Chondrocyte (in vitro differentiated cells): ENCODE measurements at places on chromosomes 1 and 21.

GRCh38 chr1:195973311-195973904, 634.8 kb downstream of the KCNT2 start:
- no peaks in the 10 kb centered on the region for H3K36me3 ChIP-seq
- DNase-seq = no peak
- H3K27ac ChIP-seq = no peak overlapping the region
- no peaks in the 10 kb centered on the region for H3K4me1 ChIP-seq
- no peak overlapping the region for H3K4me3 ChIP-seq
- no peaks in the 10 kb centered on the region for H3K27me3 ChIP-seq

- H3K27me3 ChIP-seq = peaks cover 5% of the 10 kb centered on the region
- H3K36me3 ChIP-seq = no peaks in the 10 kb centered on the region
- H3K4me1 ChIP-seq = no peaks in the 10 kb centered on the region
- no peak overlapping the region for H3K4me3 ChIP-seq
- H3K27ac ChIP-seq = no peak overlapping the region
These were observed 62.1 kb upstream of the PROX1 start for GRCh38 chr1:213925531-213926182.

- H3K27ac ChIP-seq = peak overlapping the region; percentile 32
- H3K27me3 ChIP-seq = no peaks in the 10 kb centered on the region
- H3K4me1 ChIP-seq = peaks cover 14% of the 10 kb centered on the region
- no peak overlapping the region for H3K4me3 ChIP-seq
- H3K36me3 ChIP-seq = peaks cover 2% of the 10 kb centered on the region
- DNase-seq = no peak
These were observed 820 bp upstream of the TTF2 start for GRCh38 chr1:117059334-117059677.

DNA sequence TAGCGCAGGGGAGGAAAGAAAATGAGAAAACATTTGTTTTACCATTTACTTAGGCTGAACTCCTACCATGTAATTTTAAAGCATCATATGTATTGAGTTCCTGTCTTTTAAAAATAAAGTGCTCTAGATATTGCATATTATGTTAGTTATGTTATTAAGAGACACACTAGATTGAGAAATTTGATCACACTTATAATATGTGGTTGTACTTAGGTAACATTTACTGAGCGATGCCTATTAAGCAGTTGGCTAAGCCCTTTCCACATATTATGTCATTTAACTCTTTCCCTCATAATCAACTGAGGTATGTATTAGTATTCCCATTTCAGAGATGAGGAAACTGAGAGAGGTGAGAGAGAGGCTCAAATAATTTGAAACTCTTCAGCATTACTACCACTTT, 4.5 kb upstream of the LRRC8D start:
- no peak overlapping the region for H3K27ac ChIP-seq
- H3K4me3 ChIP-seq = no peak overlapping the region
- H3K36me3 ChIP-seq = no peaks in the 10 kb centered on the region
- peaks cover 7% of the 10 kb centered on the region for H3K4me1 ChIP-seq
- DNase-seq = no peak

- H3K4me1 ChIP-seq = peaks cover 6% of the 10 kb centered on the region
- no peak for DNase-seq
- H3K27ac ChIP-seq = no peak overlapping the region
- H3K27me3 ChIP-seq = peaks cover 34% of the 10 kb centered on the region
- H3K36me3 ChIP-seq = no peaks in the 10 kb centered on the region
These were observed 1.4 kb upstream of the RHBG start for GRCh38 chr1:156367383-156368156.

DNA sequence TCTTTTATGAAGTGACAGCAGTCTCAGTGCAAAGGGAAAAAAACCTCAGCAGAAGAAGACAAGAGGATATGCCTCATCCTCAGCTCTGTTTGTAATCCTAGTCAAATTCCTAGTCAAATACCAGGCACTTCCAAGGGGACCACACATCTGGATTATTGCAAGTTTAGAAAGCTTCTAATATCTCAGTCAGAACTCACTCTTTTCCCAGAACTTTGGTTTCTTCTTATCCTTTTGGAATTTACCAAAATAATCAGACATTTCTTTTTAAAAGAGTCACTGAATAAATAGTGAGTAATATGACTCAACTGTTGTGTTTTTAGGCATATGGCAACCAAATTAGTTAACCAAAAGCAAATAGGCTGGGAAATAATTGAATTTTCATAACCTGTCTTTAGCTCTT, 47.8 kb downstream of the PRRX1 start:
- H3K4me1 ChIP-seq = peaks cover 89% of the 10 kb centered on the region
- DNase-seq = no peak
- peaks cover 11% of the 10 kb centered on the region for H3K36me3 ChIP-seq
- H3K4me3 ChIP-seq = no peak overlapping the region
- H3K27me3 ChIP-seq = no peaks in the 10 kb centered on the region
- H3K27ac ChIP-seq = peak overlapping the region; percentile 81

- H3K27ac ChIP-seq = no peak overlapping the region
- H3K27me3 ChIP-seq = peaks cover 40% of the 10 kb centered on the region
- H3K36me3 ChIP-seq = no peaks in the 10 kb centered on the region
- peaks cover 16% of the 10 kb centered on the region for H3K4me1 ChIP-seq
These were observed 10.3 kb downstream of the ITGB2 start for GRCh38 chr21:44910229-44911067.

DNA sequence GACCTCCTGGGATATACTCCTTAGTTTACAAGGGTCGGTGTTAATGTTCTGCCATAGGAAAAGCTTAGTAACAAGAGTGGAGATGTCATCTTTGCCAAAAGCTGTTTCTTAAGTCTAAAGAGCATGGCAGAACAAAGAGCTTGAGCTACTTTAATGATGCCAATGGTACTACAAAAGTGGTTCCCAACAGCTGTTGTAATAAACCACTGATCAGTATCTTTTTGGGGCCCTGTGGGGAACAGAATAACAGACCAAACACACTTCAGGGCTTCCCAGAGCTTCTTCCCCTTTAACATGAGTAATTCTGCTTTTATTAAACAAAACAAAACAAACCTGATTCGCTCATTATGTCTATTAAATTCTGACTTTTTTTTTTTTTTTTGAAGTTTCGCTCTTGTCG, 116.3 kb downstream of the NCAM2 start:
- peaks cover 6% of the 10 kb centered on the region for H3K4me1 ChIP-seq
- H3K27me3 ChIP-seq = no peaks in the 10 kb centered on the region
- DNase-seq = no peak
- H3K4me3 ChIP-seq = no peak overlapping the region
- no peaks in the 10 kb centered on the region for H3K36me3 ChIP-seq

DNA sequence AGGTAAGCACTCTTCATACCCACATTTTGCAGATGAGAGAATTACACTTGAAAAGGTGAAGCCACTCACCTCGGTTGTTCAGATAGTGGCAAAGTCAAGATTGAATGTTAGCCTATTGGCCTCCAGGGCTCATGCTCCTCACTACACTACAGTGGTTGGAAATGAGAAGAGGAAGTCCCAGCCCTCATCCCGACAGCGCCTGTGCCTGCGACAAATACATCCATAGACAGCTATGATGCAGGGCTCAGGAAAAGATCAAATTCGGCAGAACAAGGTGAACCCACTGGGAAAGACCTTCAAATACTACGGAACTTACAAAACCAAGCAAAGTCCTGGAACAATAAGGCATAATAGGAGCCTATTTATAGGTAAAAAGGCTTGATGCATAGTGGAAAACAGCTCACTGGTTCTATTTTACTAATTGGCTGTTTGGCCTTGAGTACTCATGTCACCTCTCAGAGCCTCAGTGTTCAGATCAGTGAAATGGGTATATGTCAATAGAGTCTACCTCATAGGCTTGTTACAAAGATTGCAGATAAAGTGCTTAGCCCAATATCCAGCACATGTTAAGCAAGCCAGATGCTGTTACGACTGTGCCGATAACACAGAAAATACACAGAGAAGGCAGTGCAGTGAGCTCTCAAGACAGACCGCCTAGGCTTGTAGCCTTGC, 3.5 kb downstream of the SPOCD1 start:
- H3K4me3 ChIP-seq = no peak overlapping the region
- no peak overlapping the region for H3K27ac ChIP-seq
- no peak for DNase-seq
- no peaks in the 10 kb centered on the region for H3K27me3 ChIP-seq
- H3K4me1 ChIP-seq = no peaks in the 10 kb centered on the region

- H3K4me3 ChIP-seq = no peak overlapping the region
- no peak for DNase-seq
- no peak overlapping the region for H3K27ac ChIP-seq
- no peaks in the 10 kb centered on the region for H3K27me3 ChIP-seq
- H3K36me3 ChIP-seq = no peaks in the 10 kb centered on the region
These were observed 178.2 kb upstream of the CAMK1G start for GRCh38 chr1:209405183-209405814.

GRCh38 chr1:2593251-2593878, 6.8 kb downstream of the PRXL2B start:
- H3K4me1 ChIP-seq = peaks cover 5% of the 10 kb centered on the region
- H3K27me3 ChIP-seq = peaks cover 3% of the 10 kb centered on the region
- DNase-seq = no peak

- peaks cover 8% of the 10 kb centered on the region for H3K4me1 ChIP-seq
- no peaks in the 10 kb centered on the region for H3K27me3 ChIP-seq
- no peak overlapping the region for H3K4me3 ChIP-seq
These were observed 37.5 kb downstream of the C1orf141 start for GRCh38 chr1:67097305-67097704.

- no peak for DNase-seq
- peak overlapping the region; percentile 82 for H3K27ac ChIP-seq
- no peaks in the 10 kb centered on the region for H3K27me3 ChIP-seq
These were observed 164.7 kb downstream of the GALNT2 start for GRCh38 chr1:230231774-230232145.

GRCh38 chr1:248404024-248404423, 1.2 kb downstream of the OR2T1 start:
- no peaks in the 10 kb centered on the region for H3K4me1 ChIP-seq
- no peak overlapping the region for H3K27ac ChIP-seq
- no peak for DNase-seq
- H3K4me3 ChIP-seq = no peak overlapping the region

GRCh38 chr21:26844258-26845065, 747 bp downstream of the ADAMTS1 start:
- no peak for DNase-seq
- peak overlapping the region; percentile 96 for H3K4me3 ChIP-seq
- H3K36me3 ChIP-seq = peaks cover 21% of the 10 kb centered on the region
- no peaks in the 10 kb centered on the region for H3K27me3 ChIP-seq
- peaks cover 52% of the 10 kb centered on the region for H3K4me1 ChIP-seq

DNA sequence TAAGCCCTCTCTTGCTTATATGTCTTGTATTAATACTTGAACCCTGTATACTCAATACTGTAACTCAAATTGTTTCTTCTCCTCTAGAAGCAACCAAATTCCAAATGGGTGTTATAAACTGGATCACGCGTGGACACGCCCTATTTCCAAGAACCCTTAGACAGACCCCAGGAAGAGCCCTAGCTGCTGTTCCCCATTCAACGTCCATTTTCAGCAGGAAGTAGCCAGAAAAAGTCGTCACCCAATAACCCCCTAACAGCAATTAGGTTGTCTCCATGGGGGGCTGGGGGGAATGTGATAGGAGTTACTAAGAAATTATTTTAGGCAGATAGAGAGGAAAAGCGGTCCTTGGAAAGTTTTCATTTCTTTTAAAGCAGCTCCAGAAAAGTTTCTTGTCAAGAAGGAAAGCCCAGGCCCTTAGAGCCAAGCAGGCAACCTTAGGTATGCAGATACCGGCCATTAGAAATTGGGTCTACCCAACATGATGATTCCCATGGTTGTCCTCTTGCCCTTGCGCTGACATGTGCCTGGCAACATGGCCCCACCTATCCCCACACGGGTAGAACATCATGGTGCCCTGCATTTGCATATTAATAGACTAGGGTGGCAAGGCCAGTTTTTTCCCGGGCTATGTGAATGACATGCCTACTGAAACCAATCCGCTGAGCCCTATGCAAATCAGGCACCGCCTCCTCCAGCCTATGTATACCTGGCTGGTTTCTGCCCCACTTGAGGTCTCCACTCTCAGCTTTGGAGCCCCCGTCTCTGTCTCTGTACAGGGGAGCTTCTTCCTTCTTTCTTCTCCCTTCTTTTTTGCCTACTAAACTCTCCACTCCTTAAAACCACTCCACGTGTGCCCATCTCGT, 4.0 kb upstream of the CD46 start:
- no peak for DNase-seq
- H3K4me3 ChIP-seq = no peak overlapping the region
- H3K36me3 ChIP-seq = peaks cover 2% of the 10 kb centered on the region
- no peak overlapping the region for H3K27ac ChIP-seq
- no peaks in the 10 kb centered on the region for H3K27me3 ChIP-seq

DNA sequence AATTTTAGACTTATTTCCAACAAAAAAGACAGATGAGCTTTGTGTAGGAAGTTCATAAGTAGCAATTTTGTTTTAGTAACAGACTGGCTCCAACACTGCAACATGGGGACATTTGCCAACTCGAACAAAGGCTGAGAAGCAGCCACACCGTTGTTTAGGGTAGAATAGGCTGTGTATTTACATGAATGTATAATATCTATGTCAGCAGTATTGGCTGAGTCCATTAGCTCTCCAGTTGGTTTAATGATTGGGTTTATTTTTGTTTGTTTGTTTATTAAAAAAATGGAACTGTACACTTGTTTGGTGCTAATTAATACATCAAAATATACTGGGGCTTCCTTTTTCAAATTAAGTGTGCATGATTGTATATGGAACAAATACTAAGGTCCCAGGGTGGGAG, 7.3 kb upstream of the TMCO2 start:
- H3K4me3 ChIP-seq = no peak overlapping the region
- no peaks in the 10 kb centered on the region for H3K27me3 ChIP-seq
- DNase-seq = no peak
- peaks cover 27% of the 10 kb centered on the region for H3K36me3 ChIP-seq
- peaks cover 36% of the 10 kb centered on the region for H3K4me1 ChIP-seq

GRCh38 chr1:155309423-155310021, 856 bp downstream of the FDPS start:
- peaks cover 11% of the 10 kb centered on the region for H3K36me3 ChIP-seq
- no peak for DNase-seq
- peaks cover 59% of the 10 kb centered on the region for H3K4me1 ChIP-seq
- peak overlapping the region; percentile 96 for H3K27ac ChIP-seq

GRCh38 chr1:200154069-200154767, 126.7 kb downstream of the NR5A2 start:
- H3K27me3 ChIP-seq = peaks cover 3% of the 10 kb centered on the region
- H3K4me3 ChIP-seq = no peak overlapping the region
- H3K36me3 ChIP-seq = no peaks in the 10 kb centered on the region
- no peak for DNase-seq
- H3K4me1 ChIP-seq = peaks cover 19% of the 10 kb centered on the region
